ENCODE measurements at places on chromosomes 3 and 15.

DNA sequence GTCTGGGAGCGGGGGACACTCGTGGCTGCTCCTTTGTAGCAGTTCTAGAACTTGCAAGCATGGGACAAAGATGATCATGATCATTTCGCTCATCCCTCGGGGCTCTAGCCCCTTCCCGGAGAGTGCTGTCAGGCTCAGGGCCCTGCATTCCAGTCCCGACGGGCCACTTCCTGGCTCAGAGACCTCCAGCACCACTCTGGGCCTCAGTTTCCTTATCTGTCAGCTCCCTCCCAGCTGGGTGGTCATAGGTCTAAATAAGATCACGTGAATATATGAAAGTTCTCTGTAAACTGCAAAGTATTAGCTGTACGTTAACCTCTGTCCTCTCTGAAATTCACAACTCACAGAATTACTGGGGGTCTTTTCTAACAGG is 52.8 kb upstream of the SLC6A11 start:
- no peak for DNase-seq

DNA sequence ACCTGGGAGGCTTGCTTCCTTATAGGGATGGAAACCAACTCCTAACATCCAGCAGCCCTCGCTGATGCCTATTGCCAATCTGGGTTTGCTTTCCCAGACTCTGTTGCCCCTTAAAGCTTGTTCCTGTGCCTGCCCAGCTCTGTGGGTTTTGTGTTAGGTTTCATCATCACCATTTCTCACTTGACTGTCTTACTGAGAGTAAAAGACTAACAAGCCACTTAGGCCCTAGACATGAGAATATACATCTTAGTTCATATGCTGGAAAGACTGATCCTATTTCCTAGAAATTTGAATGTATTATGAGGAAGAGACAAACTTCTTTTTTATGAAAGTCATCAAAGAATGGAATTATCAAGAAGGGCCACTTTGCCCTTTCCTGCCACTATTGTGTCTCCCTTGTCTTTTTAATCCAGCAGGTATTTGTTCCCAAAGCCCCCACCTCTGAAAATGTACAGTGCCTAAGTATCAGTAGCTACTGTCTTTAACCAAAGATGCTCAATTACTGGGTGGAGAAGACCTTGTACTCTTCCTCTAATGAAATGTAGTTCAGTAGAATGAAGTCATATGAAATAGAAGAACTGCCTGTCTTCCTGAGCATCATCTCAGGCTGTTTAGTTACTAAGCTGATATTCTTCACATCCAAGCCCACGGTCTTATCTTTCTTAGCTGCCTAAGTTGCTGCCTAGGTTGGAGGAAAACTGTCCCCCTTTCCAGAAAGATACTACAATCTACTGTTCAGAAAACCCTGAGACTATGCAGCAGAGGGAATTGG is 59.8 kb upstream of the ZPLD1 start:
- DNase-seq = no peak

- no peak for DNase-seq
These were observed 32.0 kb downstream of the FOXL2 start for GRCh38 chr3:138914870-138915502.

DNA sequence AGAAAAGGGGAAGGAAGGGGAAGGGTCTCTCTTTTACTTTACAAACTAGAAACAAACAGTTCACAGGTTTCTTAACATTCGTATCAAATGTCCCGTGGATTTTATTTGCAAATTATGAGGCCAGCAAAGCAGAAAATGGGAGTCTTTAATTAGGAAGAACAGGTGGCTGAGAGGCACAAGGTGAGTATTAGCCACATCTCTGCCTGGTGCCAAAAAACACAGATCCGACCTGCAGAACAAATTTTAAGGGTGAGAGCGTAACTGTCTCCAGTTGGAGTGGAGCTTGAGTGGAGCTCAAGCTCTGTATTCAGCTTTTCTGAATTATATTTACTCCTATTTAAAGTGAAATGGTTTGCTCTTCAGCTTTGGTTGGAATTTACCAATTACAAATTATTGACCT is 1004.9 kb downstream of the FHIT start:
- no peak for DNase-seq

GRCh38 chr15:77239882-77240608 is 169.1 kb upstream of the TSPAN3 start:
- no peak for DNase-seq

GRCh38 chr15:39419651-39420050 is 161.2 kb upstream of the THBS1 start:
- DNase-seq = no peak

DNA sequence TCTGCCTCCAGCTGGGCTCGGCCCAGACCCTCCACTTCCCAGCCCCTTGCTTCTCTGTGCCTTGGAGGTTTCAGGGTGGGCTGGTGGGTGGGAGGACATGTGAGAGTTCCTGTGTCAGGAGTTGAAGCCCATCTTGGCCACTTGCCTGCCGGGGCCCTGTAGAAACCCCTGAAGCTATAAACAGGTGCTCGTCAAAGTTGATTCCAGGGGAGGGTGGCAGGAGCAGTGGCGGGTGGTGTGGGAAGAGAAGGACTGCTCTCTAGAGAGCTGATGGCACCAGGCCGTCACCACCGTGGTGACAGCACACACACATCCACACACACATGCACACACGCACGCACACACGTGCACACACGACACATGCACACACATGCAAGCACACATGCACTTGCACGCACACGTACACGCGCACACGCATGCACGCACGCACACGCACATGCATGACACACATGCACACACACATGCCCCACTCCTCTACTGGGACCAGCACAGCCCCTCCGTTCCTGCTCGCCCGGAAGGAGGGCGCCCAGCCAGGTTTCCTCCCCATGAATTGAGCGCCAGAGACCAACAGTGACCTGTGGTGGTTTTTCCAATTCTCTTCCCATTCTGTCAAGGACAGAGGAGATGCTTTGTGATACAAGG is 56.3 kb upstream of the CGNL1 start:
- no peak for DNase-seq

DNA sequence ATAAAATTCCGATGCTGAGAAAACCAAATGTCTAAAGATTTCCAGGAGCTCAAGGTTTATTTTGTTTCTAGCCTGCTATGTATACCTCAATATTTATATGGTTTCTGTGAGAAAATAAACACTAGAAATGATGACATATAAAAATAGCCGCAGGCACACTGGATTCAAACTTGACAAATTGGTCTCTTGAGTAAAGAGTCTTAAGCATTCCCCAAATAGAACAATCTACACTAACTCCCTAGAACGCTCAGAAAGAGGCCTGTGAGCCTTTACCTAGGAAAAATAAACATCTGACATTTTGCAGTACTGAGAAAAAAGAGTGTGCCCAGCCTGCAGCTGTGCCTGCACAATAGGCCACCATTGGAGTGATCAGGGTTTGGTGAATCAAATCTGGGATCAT is 75.2 kb downstream of the NEK10 start:
- DNase-seq = no peak
